Activated T-helper 17 cell treated with anti-CD3 and anti-CD28 coated beads, Interleukin-2, amount 50 U/mL, for 72 hours (primary cell): ENCODE measurements at places on chromosomes 1 and 21. TPM values are rescaled to one million over a fixed set of nuclear protein-coding genes. Genes with fewer than 3 reads are reported as not detected.

DNA sequence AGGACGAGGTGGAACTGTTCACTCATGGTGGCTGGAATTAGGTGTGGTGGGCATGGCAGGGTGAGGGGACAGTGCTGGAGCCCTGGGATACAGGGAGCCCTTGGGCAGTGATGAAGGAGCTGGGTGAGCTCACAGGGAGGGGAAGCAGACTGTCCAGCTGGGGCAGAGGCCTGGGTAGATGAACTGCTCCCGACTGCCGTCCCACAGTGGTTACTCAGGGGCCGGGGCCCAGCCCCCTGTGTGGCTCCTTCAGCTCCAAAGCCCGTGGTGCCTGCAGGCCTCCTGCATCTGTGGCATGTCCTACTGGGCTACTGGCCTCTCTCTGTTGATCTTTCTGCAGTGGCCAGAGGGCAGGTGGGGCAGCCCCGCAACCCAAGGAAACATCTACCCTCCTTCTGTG, 661.1 kb downstream of the NPHP4 start:
- ATAC-seq, result no peak

DNA sequence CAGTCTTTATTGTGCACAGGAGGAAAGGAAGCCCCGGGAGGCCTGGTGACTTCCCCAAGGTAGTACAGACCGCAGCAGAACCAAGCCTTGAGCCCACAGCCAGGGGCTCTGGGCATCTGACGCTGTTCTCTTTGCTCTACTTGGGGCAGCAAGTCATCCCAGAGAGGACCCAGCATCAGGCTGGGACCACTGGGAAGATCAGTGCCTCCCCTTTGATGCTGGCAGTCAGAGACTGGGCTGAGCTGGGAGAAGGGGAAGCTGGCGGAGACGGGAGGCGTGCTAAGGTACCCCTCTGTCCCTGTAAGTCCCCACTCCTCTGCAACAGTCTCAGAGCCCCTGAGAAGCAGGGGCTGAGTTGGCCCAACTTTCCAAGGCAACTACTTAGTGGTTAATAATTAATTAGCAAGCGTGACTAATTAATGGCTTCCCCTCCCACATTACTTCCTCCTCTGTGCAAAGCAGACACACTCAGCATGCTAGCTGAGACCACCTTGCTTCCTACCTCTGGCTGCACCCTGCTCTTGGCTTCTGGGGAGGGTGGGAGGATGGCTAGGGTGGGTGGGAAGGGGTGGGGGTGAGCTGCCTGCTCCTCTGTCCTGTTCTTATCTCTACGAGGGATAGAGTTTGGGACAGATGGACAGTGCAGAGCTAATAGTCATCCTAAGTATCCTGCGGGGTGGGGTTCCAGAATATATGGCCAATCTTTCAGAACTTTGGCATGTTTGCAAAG, 1.3 kb downstream of the INAVA start:
- no peak for ATAC-seq

IQGAP3 gene
- total RNA-seq, result 8.7 TPM

GDAP2 gene
- 23.9 TPM for total RNA-seq

DNA sequence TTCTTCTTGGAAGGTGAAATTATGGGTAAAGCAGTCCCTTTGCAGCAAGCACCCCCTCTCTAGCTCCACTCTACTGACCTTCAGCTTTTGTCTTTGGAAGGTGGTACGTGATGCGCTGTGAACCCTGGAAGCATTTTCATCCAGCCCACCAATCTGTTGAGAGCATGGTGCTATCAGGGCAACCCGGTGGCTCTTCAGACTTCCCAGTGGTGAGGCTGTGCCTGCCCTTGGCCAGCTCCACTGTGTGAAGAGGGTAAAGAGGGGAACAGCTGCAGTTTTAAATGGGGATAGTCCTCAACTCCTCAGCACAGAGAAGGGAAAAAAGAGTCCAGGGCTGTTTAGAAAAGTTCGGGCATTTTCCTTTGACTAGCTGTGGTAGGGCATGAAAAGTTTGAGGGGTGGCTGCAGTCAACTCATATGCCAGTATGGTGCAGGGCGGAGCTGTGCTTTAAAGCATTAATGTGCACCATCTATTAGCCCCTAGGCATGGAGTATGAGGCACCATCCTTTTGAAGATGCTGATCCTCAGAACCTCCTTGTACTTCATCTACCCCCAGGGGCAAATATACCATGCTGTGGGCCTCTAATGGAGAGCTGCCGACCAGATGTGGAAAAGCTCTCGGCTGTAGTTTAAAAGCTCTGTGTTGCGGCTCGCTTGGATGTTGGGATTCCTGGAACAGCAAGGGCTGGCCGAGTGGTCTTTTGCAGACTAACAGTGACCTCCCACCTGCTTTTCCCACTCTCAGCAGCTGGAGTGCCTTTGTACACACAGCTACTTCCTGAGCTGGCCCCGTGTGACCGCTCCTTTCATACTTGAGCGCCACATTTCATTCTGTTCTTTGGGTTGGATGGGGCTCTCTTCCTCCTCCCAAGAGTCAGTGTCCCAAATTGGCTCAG, 123.0 kb downstream of the PEX14 start:
- ATAC-seq, result no peak
